B cell (primary cell): ENCODE measurements at places on chromosomes 3 and 15. TPM values are rescaled to one million over a fixed set of nuclear protein-coding genes. Genes with fewer than 3 reads are reported as not detected.

MUC20 gene
- total RNA-seq: 11.1 and 15.6 TPM in 2 replicates

ADGRG7 gene
- total RNA-seq: not detected in 2 replicates

ERICH6 gene
- total RNA-seq: 0.44 TPM in 1 of 2 replicates, not detected in the other

FBLN2 gene
- 3.6 and 5.1 TPM in 2 replicates for total RNA-seq

CACNA2D2 gene
- total RNA-seq: 0.85 and 1.2 TPM in 2 replicates

CCR8 gene
- total RNA-seq: not detected in 2 replicates

RAMAC gene
- total RNA-seq: 20.2 and 20.8 TPM in 2 replicates

CELF6 gene
- 4.3 and 5.3 TPM in 2 replicates for total RNA-seq

IL12A gene
- 4.3 and 6.1 TPM in 2 replicates for total RNA-seq

CATSPER2 gene
- 17.2 and 21.3 TPM in 2 replicates for total RNA-seq

GOLGA6L2 gene
- not detected in 2 replicates for total RNA-seq

CIAO2A gene
- 64.4 and 68.2 TPM in 2 replicates for total RNA-seq

CTDSPL gene
- not detected in 2 replicates for total RNA-seq

SYNPR gene
- total RNA-seq: not detected in 2 replicates

GOLGA6L9 gene
- total RNA-seq: 2.8 and 3.1 TPM in 2 replicates

TRIM59 gene
- 17.4 and 22.0 TPM in 2 replicates for total RNA-seq

MLH1 gene
- total RNA-seq: 38.5 and 46.3 TPM in 2 replicates

KCNAB1 gene
- total RNA-seq: not detected in 2 replicates

DUOX1 gene
- 0.15 and 0.27 TPM in 2 replicates for total RNA-seq

HEXA gene
- total RNA-seq: 151 and 154 TPM in 2 replicates

ALDH1L1 gene
- total RNA-seq: not detected in 2 replicates

DPPA4 gene
- total RNA-seq: 2.8 and 3.3 TPM in 2 replicates

PTH1R gene
- total RNA-seq: not detected in 2 replicates
